ENCODE measurements at places on chromosomes 16 and 17.

- peak; percentile 54 for DNase-seq
Measured at GRCh38 chr17:17778308-17779014, 58.3 kb downstream of the SREBF1 start.

DNA sequence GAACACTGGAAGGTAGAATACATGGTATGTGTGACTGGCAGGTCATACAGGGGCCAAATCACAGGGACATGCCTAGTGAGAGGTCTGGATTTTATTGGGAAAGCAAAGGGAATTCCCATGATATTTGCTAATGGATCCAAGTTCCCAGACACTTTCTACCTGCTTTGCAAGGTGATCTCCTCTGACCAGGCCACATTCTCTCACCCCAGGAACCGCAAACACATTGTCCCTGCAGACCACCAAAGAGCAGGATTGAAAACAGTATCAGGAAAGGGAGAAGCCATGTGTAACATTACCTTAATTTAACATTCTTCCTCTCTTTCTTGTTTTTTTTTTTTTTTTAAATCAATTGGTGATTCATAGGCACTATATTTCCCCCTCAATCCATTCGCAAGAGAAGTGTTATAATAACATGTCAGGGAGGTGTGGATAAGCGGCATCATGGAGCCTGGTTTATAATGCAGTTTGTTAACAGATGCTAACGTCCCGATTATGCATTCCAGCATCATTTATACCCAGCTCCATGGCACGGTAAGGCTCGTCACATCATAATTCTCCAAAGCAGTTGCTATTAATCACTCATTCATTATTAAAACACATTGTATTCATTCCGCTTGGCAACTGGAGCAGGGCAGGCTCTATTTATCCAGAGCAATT lies 155.1 kb upstream of the CCL2 start:
- no peak for DNase-seq

- no peak for DNase-seq
Measured at GRCh38 chr17:42975265-42975664, 4.6 kb downstream of the PTGES3L start.

DNA sequence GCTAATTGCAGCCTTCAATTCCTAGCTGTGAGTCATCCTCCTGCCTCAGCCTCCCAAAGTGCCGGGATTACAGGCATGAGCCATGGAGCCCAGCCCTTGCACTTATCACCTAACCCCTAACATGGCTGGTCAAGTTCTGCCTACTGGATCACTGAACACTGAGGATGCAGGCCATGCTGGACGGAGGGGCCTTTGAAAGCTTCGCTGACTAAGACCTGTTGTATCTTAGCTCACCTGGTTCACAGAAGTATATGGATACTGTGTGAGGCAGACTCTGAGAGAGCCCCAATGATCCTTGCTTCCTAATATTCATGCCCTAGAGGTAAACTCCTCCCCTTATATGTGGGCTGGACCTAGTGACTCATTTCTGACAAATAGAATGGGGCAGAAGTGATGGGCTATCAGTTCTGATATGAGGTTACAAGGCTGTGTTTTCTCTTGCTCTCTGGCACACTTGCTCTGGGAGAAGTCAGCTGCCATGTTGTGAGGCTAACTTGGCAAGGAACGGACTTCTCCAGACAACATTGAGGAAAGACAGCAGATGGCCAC lies 11.7 kb upstream of the TMIGD1 start:
- DNase-seq = no peak

GRCh38 chr17:68460715-68461114 lies 3.4 kb upstream of the WIPI1 start:
- no peak for DNase-seq

GRCh38 chr17:57723427-57724025 lies 21.6 kb downstream of the CCDC182 start:
- DNase-seq = no peak

DNA sequence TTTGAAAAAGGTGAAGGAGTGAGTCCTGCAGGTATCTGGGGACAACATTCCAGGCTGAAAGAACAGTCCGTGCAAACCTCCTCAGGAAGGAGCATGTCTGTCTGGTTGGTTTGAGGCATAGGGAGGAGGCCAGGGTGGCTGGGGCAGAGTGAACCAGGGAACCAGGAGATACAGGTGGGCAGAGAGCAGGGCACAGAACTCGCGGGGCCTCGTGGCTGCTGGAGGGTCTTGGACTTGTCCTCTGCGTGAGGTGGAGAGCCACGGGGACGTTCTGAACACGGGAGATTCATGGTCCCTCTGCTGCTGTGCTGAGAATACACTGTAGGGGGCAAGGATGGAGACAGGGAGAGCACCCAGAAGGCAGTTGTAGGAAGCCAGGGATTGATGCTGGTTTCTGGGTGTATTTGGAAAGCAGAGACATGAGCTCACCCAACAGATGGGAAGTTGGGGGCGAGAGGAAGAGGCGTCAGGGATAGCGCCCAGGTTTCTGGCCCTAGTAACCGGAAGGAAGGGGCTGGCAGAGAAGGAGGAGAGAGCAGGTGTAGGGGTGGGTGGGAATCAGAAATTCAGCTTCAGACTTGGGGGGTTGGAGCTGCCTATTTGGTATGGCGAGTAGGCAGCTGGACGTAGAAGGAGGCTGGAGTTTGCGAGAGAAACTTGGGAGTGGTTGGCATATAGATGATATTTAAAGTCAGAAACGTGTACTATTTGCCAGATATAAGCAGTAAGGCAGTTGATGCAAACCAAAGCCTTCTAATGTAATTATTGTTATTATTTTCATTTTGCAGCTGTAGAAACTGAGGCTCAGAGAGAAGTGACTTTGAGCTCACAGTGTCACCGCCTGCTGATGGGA lies at the start of gene CCL17:
Gene CCL17 (plus strand): TSS at position 803 of the 853 bp plus-strand sequence. CDS start 9,166 bp downstream, outside the sequence.
- no peak for DNase-seq

GRCh38 chr16:73319737-73320136 lies 271.8 kb upstream of the ZFHX3 start:
- DNase-seq = no peak

DNA sequence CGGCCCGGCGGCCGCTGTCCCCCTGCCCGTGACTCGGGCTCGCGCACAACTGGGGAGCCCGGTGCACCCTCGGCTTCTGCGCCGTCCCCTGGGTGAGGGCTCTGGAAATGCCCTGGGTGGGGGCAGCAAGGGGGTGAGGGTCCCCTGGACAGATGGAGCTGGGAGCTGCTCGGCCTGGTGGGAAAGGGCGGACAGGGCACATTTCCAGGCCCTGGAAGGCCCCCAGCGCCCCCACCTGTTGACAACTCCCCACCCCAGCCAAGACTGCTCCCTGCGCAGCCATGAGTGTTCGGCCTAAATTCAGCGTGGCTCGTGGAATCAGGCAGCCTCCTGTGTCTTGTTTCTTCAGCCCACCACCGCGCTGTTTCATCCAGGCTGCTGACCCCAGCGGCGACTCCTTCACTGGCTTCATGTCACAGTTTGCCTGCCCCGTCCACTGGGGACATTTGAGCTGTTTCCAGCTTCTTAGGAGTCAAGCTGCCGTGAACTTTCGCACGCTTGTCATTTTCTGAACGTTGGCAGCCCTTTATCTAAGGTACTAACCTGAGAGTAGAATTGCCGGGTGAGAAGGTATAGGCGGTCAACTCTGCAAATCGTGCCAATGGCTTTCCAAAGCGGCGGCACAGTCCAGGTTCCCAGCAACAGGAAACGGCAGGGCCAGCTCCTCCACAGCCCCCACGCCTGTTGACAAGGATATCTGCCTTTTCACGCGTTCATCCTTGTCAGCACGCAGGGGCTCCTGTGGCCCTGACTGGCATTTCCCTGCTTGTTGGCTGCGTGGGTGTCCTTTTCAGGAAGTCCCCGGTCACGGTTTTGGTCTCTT lies 895 bp downstream of the UTS2R start:
- peak; percentile 82 for DNase-seq

DNA sequence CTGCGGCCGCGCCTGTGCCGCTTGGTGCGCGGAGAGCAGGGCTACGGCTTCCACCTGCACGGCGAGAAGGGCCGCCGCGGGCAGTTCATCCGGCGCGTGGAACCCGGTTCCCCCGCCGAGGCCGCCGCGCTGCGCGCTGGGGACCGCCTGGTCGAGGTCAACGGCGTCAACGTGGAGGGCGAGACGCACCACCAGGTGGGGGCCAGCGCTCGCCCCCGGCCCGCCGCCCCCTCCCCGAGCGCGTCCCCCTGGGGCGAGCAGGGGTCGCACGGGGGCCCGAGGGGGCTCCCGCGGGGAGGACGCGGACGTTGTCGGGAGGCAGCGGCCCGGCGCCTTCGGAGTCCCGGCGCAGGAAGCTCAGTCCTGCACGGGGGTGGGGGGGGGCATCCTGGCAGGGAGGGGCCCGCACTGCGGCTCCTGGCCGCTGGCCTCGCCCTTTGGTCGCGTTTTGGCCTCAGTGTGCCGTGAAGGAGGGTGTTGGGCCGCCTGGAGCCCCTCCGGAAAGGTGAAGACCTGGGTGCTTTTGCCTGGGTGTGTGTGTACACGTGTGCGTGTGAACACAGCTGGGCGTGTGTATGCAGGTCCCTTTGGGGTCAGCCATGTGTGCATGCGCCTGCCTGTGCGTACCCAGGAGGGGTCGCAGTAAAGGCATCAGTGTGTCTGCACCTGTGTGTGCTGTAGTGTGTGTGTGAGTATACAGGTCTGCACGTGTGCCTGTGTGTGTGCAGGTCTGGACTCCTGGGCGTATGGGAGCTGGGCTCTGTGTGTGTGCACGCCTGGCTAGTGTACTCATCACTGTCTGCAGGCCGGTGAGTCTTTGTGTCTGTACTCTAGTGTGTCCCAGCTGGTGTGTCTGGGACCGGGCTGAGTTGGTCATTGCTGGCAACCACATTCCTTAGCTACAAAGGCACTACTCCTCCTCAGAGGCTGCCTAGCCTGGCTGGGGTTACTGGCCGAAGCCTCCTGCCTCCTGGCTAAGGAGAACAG lies 615 bp downstream of the NHERF2 start:
- DNase-seq = no peak

DNA sequence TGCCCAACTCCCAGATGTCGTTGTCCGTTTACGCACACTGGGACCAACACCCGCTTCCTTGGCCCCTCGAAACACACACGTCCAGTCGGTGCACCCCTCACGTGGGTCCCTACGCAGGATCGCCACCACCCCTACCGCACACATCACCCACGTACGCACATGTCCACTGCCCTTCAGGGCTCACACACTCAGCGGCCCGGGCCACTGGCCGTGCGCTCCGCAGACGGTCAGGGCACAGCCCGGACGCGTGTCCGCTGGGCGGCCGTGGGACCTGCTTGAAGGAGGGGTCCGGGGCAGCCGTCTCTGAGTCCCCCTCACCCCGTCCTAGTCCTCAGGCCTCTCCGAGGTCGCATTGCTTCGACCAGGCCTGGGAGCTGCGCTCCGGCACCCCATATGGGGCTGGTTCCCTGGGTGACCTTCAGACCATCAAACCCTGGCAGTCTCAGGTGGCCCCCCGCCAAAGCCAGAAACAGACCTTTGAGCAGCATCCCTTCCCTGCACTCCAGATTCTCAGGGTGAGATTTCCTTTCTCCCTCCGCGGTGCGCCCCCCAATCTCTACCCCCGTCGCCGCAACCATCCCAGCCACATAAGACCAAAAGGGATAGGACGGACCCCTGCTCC lies 914 bp upstream of the GPRC5B start:
- peak; percentile 33 for DNase-seq

DNA sequence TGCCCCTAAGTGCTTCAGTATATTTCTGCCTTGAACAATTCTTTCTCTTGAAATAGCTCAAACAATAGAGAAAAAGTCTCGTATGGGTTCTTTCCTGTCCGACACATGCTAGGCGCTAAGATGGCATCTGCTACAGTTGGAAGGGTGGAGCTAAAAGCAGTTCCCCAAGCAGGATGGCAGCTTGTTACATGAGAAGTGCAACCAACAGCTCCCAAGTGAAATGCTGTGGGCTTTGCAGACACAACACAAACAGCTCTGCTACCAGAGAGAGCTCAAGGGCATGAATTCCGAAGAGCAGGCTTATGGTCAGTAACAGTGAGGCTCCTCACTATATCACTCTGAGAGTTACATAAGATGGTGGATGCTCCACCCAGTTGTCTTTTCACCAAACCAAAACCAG lies 83.8 kb downstream of the VPS53 start:
- no peak for DNase-seq

GRCh38 chr17:81304196-81305015 lies 9.3 kb upstream of the SLC38A10 start:
- DNase-seq = no peak

- no peak for DNase-seq
Measured at GRCh38 chr17:13593757-13594156, 8.0 kb downstream of the HS3ST3A1 start.

DNA sequence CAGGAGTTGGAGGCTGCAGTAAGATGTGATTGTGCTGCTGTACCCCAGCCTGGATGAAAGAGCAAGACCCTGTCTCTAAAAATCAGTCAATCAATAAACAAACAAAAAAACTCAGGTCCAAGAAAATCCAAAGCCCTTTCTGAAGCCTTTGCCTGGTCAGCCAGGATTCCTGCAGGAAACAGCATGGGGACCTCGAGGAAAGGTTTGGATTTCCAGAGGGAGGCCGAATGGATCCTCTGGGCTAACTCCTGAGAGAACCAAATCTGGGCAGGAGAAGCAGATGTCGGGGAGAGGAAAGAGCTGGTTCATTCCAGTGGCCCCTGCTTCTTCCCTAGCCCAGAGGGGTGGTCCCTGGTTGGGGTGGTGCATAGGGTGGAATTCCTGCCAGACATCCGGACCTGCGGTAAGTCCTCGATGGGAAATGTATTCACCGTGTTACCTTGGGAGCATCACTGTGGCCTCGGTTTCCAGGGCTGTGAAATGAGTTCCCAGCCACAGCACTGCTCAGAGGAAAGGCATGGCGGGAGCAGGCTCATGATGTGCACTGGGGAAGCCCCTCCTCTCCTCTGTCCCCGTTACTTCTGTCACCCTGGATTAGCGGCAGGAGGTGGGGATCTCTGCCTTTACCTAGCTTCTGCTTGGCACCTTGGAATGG lies 75.1 kb downstream of the CYLD start:
- DNase-seq = no peak

- DNase-seq = peak; percentile 86
Measured at GRCh38 chr17:40909351-40909750, 24.3 kb upstream of the KRT20 start.

DNA sequence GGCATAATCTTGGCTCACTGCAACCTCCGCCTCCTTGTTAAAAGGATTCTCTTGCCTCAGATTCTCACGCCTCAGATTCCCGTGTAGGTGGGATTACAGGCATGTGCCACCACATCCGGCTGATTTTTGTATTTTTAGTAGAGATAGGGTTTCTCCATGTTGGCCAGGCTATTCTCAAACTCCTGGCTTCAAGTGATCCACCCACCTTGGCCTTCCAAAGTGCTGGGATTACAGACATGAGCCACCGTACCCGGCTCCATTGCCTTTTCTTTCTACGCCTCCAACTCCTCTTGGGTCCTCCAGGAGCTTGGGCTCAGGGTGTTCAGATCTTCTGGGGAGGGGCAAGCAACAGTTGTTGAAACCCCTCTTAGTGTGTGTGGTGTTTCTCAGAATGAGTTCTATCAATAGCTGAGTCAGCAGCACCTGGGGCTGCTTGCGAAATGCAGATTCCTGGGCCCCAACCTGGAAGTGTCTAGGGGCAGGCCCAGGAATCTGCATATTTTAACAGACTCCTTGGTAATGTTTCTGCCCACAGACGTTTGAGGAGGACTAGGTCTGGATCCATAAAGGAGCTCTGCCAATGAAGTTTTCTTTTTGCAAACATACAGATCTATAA lies 31.4 kb downstream of the SEC14L5 start:
- DNase-seq = no peak

GRCh38 chr17:75003957-75004355 lies 8.5 kb upstream of the MRPL58 start:
- DNase-seq = no peak
